ENCODE measurements at places on chromosomes 5 and 9. TPM values are rescaled to one million over a fixed set of nuclear protein-coding genes. Genes with fewer than 3 reads are reported as not detected.

RNF183 gene
- polyA plus RNA-seq = not detected

DNA sequence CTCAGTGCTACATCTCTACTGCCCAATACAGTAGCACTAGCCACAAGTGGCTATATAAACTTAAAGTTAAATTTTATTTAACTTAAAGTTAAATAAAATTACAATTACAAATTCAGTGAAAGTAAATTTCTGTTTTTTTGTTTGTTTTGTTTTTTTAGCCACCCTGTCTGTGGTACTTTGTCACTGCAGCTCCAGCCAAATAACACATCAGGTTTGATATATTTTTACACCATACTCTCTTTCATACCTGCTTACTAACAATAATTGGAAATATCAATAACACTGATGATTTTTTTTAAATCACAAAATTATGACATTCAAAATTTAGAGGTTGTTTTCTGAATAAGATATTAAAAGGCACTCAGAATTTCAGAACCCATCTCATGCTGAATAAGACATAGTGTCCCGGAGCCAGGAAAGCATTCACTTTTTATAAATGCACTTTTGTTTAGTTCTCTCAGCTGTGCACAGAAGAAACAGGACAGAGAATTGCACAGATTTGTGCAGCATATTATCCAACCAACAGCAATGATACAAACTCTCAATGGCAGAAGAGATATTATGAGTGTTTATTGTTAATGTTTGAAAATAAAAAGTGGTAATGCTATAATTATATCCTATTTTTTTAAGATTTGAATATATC lies 92.6 kb downstream of the EDIL3 start:
- no peak for DNase-seq
- H3K27me3 ChIP-seq = no peaks in the 10 kb centered on the region
- no peaks in the 10 kb centered on the region for H3K36me3 ChIP-seq
- H3K4me1 ChIP-seq = no peaks in the 10 kb centered on the region
- no peak overlapping the region for H3K27ac ChIP-seq
- no peak overlapping the region for H3K4me3 ChIP-seq

- H3K27ac ChIP-seq = no peak overlapping the region
- H3K4me3 ChIP-seq = no peak overlapping the region
- DNase-seq = no peak
- H3K36me3 ChIP-seq = no peaks in the 10 kb centered on the region
- H3K27me3 ChIP-seq = no peaks in the 10 kb centered on the region
- no peaks in the 10 kb centered on the region for H3K4me1 ChIP-seq
Measured at GRCh38 chr5:112694853-112695709, 42.6 kb upstream of the APC start.

DNA sequence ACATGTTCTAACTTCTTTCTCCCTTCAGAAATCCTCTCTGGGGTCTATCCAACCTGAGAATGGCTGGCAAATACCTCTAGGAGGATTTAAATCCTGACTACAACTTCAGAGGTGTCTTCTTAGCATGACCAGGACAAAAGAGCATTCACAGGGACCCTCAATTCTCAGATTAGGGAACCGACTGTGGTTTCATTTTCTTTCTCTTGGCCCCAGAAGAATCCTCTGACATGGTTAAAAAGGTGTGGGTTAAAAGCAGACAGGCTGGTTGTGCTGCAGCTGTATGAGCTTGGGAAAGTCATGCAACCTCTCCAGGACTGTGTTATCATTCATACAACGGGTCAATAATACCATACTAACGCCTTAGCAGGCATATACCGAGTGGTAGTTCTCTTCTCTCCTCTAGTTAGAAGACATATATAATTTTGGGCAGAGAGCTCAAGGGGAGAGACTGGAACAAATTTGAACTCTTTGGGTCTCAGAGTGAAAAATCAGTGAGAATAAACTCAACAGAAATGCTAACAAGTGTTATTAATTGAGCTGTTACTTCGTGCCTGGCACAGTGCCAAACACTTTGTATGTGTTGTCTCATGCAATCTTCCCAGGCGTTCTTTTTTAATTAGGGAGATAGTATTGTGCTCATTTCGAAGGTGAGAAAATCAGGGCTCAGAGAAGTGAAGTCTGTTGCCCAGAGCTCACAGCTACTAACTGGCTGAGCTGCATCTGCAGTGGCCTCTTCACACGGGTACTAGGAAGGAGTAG lies 35.2 kb downstream of the INSYN2B start:
- peak overlapping the region; percentile 64 for H3K27ac ChIP-seq
- no peak for DNase-seq
- no peak overlapping the region for H3K4me3 ChIP-seq
- H3K4me1 ChIP-seq = peaks cover 43% of the 10 kb centered on the region
- no peaks in the 10 kb centered on the region for H3K36me3 ChIP-seq

DNA sequence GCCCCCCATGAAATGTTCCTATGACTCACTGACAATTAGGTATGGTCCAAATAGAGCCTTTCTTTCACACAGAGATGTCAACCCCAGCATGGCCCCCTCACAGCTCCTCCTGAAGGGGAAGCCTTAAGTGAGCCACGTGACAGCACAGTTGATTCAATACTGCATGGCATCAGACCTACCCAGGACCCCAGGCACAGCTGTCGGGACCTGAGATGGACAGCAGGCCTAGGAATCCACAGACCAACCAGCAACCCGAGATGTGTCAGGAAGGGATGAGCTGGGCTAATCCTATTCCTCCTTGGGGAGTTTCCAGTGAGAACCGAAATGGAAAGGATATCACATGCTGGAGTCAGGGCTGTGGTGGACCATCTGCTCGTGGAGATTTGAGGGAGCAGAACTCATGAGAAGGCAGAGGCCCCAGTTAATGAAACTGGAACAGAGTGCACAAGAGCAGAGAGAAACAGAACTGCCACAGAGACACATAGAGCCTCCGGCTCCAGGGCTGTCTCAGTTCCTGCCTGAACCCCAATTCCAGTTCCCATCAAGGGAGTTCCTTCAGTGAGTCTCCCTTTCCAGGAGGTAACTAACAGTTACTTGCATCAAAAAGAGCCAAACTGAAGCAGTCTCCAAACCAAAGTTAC lies 42.1 kb upstream of the SMIM23 start:
- H3K27ac ChIP-seq = no peak overlapping the region
- no peak for DNase-seq
- no peaks in the 10 kb centered on the region for H3K4me1 ChIP-seq
- H3K4me3 ChIP-seq = no peak overlapping the region
- H3K27me3 ChIP-seq = peaks cover 4% of the 10 kb centered on the region
- H3K36me3 ChIP-seq = no peaks in the 10 kb centered on the region

MYOZ3 gene
- polyA plus RNA-seq = not detected

DNA sequence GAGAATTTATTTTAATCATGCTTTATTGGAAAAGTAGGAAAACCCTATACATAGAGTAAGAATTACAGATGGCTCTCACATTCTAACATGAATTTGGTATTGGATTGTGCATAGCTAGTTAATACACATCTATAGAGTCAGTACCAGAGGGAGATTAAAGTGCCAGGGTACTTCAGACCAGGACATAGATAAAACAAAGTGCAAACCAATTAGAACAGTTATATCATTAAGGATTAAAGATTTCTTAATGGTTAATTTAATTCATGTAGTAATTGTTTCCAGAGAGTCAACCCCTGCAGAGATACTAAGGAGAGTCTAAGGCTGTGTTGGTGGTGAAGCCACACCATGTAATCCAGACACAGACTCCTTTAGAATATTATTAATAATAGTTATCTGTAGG lies 8.8 kb downstream of the ISOC1 start:
- H3K27me3 ChIP-seq = no peaks in the 10 kb centered on the region
- no peak for DNase-seq
- no peak overlapping the region for H3K27ac ChIP-seq
- H3K4me3 ChIP-seq = no peak overlapping the region
- H3K36me3 ChIP-seq = peaks cover 16% of the 10 kb centered on the region

DNA sequence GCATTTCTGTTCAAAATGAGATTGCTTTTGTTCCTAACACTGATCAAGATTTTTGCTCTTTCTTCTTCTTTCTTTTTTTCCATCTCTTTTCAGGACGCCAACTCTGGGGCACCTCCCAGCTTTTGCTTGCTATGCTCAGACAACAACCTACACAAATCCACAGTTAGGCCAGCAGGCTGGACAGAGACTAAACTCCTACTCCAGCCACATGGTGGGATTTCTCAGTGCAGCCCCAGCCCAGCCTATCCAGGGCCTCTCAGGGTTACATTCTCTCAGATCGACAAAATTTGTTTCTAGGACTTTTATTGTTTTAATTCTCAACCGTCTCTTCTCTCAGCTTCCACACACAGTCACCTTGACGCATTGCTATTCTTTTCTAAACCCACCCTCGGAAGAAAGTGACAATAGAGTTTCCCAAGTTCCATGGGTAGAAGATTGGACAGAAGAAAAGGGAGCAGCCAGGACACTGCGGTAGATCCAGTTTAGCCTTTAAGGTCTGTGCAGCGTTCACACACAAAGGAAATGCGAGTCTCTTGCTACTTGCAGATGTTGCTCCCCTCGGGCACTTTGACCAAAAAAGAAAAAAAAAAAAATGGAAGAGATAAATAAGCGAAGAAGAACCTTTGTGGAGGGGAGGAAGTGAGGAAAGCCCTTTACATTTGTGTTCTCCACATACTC lies 588.6 kb upstream of the GRAMD2B start:
- DNase-seq = no peak
- no peaks in the 10 kb centered on the region for H3K36me3 ChIP-seq
- no peak overlapping the region for H3K4me3 ChIP-seq
- H3K4me1 ChIP-seq = no peaks in the 10 kb centered on the region
- H3K27ac ChIP-seq = no peak overlapping the region
- no peaks in the 10 kb centered on the region for H3K27me3 ChIP-seq

DNA sequence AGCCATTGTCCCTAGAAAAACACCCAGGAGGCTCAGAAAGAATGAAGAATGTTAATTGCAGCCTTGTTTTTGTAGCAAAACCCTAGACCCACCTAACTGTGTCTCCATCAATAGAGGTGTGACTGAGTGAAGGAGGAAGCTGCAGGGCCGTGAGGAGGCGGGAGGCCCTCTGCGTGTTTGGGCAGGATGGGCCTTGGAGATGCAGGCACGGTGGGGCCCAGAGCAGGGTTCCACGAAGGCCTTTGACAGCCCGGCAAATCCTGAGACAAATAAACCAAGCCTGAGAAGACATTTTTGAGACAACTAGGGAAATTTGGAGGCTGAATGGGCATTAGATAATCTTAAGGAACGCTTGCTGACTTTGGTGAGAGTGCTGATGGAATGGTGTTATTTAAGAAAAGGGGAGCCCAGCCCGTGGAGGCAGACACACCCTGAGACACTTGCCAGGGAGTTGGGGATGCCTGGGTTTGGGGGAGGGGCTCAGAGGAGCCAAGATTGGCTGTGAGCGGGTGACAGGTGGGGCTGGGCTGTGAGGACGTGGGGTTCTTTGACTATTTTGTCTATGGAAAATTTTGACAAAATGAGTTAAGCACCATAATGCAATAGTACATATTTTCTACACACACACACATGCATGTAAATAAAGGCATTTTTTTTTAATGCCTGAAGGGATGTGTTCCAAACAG lies 48.8 kb downstream of the BARX1 start:
- DNase-seq = no peak
- H3K4me3 ChIP-seq = no peak overlapping the region
- H3K27ac ChIP-seq = no peak overlapping the region
- no peaks in the 10 kb centered on the region for H3K4me1 ChIP-seq
- H3K27me3 ChIP-seq = peaks cover 4% of the 10 kb centered on the region

GRCh38 chr9:38046661-38047300 lies 22.2 kb downstream of the SHB start:
- peaks cover 1% of the 10 kb centered on the region for H3K27me3 ChIP-seq
- no peak overlapping the region for H3K27ac ChIP-seq
- no peaks in the 10 kb centered on the region for H3K36me3 ChIP-seq

GCNT4 gene
- polyA plus RNA-seq = 0.10 TPM

DNA sequence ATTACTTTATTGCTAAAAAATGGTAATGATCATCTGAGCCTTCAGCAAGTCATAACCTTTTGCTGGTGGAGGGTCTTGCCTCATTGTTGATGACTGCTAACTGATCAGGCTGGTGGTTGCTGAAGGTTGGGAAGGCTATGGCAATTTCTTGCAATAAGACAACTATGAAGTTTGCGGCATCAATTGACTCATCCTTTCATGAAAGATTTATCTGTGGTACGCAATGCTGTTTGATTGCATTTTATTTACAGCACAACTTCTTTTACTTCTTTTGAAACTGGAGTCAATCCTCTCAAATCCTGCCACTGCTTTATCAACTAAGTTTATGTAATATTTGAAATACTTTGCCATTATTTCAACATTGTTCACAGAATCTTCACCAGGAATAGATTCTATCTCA lies 58.3 kb upstream of the ACO1 start:
- no peaks in the 10 kb centered on the region for H3K4me1 ChIP-seq
- H3K27me3 ChIP-seq = no peaks in the 10 kb centered on the region

DNA sequence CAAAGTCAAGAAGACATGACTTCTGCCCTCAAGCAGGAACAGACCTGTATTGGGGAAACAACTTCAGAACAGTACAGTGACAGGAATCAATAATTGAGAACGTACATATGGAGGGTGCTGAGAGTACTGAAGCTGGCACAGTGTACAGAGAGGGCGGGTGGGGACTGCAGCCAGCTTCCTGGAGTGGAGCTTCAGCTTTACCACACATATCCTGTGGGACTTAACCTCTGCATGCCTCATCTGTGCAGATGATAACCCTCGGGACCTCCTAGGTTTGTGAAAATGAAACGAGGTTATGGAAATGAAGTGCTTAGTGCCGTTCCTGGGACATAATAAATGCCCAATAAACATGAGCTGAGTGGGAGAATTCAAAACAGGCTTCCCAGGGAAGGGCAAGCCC lies 22.1 kb upstream of the RARS1 start:
- H3K4me1 ChIP-seq = no peaks in the 10 kb centered on the region
- peaks cover 3% of the 10 kb centered on the region for H3K27me3 ChIP-seq
- no peak overlapping the region for H3K27ac ChIP-seq
- H3K36me3 ChIP-seq = no peaks in the 10 kb centered on the region
- DNase-seq = no peak

PCDHGA11 gene
- polyA plus RNA-seq = not detected

DNA sequence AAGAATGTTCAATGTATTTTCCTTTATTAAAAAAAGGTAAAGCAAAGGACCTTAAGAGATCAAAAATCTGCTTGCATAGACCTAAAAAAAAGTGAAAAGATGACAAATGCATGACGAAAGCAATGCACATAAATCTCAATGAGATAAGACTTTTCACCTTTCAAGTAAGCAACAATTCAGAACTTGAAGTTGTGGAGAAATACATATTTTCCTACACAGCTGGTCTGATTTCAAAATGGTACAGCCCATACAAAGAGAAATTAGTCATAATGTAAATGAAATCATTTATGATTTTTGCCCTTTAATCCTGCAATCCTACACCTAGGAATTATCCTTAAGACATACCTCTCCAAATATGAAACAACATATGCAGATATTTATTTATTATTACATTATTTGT lies 568.0 kb downstream of the ANXA1 start:
- no peak for DNase-seq
- no peak overlapping the region for H3K27ac ChIP-seq
- H3K4me1 ChIP-seq = no peaks in the 10 kb centered on the region
- H3K4me3 ChIP-seq = no peak overlapping the region
- peaks cover 1% of the 10 kb centered on the region for H3K27me3 ChIP-seq

GRCh38 chr9:112881331-112881730 lies 9.3 kb downstream of the SLC46A2 start:
- H3K27ac ChIP-seq = no peak overlapping the region
- peaks cover 1% of the 10 kb centered on the region for H3K27me3 ChIP-seq
- H3K4me1 ChIP-seq = no peaks in the 10 kb centered on the region
- no peak overlapping the region for H3K4me3 ChIP-seq
- peaks cover 26% of the 10 kb centered on the region for H3K36me3 ChIP-seq

- no peaks in the 10 kb centered on the region for H3K27me3 ChIP-seq
- DNase-seq = no peak
- no peak overlapping the region for H3K27ac ChIP-seq
- H3K4me1 ChIP-seq = peaks cover 8% of the 10 kb centered on the region
- H3K36me3 ChIP-seq = no peaks in the 10 kb centered on the region
- H3K4me3 ChIP-seq = no peak overlapping the region
Measured at GRCh38 chr5:129909225-129909624, 5.0 kb downstream of the CHSY3 start.

Data from immature natural killer cell (primary cell).